ENCODE measurements at places on chromosomes 7 and 10.
A peak's percentile ranks its signal among the peaks of the same experiment; 100 is the strongest.

DNA sequence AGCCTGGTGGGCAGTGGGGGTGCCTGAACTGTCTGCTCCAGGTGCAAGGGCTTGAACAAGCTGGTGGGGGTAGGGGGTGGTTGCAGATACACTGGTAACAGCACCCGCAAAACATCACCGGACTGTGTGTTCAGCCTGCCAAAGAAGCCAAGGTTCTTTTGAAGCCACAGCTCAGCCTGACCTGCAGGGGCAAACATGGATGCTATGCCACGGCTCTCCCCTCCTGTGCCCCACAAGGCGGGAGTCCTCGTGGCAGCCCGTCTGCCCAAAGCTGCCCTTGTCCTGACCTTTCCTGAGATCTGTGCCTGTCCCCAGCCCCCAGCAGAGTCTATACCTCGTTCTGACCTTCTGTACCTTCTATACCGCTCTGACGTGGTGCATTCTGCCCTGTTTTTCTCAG is 285.7 kb downstream of the GLRX3 start:
- DNase-seq = no peak

DNA sequence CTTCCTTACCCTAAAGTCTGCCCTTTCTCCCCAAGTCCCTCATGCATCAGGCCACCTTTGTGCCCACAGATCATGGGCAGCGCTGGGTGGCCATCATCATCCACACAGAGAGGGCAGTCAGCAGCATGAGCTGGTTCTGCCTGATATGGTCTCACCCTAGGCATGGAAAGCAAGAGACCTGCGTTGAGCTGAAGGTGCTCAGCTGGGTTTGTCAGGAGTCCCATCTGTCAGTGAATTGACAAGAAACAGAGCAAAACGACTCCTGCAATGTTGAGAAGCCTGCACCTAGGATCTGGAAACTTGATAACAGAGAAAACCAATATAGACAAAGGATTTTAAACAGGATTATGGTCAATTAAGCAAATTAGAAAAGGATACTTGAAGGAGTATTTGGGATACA is 242.7 kb upstream of the PRSS1 start:
- no peak for DNase-seq

DNA sequence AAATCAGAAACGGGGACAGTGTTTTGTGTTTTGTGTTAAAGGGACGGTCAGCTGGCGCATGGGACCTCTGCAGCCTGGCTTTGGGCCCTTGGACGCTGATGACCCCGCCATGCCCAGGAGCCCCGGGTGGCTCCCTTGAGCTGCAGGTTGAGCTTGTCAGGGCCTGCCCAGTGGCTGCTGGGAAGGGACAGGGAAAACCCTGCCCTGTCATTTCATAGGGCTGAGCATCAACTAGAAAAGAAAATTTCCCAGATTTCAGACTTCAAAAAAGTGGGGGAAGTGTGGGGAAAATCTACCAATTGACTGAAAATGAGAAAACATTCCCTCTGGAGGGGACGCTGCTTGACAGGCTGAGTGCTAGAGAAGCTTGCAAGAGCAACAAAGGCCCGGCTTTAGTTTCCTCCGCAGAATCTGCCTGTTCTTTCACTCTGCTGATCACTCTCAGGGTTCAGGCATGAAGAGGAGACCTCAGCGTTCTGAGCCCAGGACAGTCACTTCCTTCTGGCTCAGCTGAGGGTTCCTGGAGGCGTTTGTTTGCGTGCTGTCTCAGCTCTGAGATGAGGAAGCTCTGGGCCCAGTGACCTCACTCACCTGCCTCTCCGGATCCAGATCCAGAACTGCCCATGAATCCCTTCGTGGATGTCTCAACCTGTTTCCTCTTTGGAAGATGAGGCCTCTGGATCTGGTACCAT is 18.6 kb upstream of the DNAJB6 start:
- DNase-seq = no peak

GRCh38 chr7:140596519-140597427 is 43.8 kb downstream of the DENND2A start:
- no peak for DNase-seq

GRCh38 chr10:97764519-97764931 is 7.3 kb downstream of the SFRP5 start:
- DNase-seq = no peak

DNA sequence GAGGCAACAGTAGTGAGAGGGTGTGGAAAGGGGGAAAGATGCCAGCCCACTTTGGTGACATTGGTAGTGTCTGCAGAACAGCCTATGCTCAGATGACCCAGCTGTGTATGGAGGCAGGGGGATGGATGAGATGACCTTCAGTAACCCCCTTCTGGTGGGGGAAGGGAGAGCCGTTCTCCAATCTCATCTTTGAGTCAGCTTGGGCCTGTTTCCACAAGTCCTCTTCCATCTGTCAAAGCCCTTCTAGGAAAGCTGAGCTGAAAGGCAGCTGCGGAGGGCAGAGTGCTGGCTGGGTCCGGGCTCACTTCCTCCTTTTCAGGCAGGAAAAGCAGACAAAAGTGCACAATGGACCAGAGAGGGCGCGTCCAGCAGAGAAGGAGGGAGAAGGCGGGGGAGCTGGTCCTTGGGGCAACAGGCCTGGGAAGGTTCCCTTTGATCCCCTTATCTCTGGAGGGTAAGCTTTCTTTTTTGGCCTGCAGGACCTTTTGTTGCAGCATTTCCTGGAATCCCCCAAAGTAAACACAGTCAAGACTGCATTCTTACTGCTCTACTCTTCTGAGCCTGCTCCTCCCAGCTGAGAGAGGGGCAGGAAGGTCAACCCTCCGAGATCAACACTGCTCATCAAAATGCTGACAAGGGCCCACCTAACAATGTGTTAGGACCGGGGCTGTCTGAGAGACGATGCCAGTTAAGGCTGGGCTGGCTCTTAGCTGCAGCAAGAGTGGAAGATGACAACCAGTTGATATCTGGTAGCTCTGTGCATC is 1.2 kb upstream of the LRMDA start:
- DNase-seq = no peak

- no peak for DNase-seq
These were observed 18.0 kb downstream of the NEBL start for GRCh38 chr10:20879136-20879535.

GRCh38 chr10:76086761-76087639 is 655.6 kb downstream of the LRMDA start:
- DNase-seq = no peak

- no peak for DNase-seq
These were observed 737.5 kb downstream of the PCDH15 start for GRCh38 chr10:54063514-54063913.

- no peak for DNase-seq
These were observed 81.7 kb downstream of the NKX6-2 start for GRCh38 chr10:132704008-132704814.

DNA sequence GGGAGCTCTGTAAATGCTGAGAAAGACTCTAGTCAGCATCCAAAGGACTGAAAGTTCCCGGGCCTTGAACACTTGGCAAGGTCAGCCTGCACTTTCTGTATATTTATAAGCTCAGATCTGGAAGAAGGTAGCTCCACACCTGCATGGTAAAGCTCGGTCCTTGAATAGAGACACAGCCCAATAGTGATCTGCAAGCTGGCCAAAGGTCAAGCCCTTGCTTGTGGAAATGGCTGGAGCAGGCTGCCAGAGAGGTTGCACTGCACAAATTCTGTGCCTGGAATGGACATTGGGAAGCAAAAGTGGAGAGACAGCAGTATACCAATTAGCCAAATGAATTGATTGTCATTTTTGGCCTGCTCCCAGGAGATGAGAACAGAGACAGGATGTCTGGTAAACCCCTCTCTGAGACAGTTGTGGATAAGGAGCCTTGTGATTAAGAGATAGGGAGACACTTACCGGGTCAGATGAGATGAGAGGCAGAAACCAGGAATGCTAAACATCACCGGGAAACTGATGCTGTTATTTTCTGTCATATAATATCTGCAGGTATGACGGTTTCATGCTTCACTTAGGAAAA is 8.0 kb upstream of the FRA10AC1 start:
- DNase-seq = no peak

DNA sequence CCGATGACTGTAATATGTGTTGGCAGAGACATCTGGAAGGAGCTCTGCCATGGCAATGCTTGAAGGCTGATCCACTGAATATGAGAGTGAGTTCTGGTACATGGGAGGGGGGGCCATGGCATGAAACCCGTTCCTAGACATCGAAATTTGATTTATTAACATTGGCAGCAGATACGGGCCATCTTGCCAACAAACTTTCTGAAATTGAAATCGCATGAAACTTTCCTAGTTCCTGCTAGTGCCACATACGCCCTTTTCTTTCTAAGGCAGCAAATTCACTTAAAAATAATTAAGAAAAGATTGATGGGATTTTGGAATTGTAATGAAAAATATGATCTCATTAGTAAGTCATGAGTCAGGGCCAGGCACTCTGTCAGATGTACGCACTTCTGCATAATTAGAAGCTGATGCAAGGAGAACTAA is 91.8 kb upstream of the KMT2C start:
- DNase-seq = no peak

- no peak for DNase-seq
These were observed 115.8 kb upstream of the TMEM168 start for GRCh38 chr7:112905950-112906349.

DNA sequence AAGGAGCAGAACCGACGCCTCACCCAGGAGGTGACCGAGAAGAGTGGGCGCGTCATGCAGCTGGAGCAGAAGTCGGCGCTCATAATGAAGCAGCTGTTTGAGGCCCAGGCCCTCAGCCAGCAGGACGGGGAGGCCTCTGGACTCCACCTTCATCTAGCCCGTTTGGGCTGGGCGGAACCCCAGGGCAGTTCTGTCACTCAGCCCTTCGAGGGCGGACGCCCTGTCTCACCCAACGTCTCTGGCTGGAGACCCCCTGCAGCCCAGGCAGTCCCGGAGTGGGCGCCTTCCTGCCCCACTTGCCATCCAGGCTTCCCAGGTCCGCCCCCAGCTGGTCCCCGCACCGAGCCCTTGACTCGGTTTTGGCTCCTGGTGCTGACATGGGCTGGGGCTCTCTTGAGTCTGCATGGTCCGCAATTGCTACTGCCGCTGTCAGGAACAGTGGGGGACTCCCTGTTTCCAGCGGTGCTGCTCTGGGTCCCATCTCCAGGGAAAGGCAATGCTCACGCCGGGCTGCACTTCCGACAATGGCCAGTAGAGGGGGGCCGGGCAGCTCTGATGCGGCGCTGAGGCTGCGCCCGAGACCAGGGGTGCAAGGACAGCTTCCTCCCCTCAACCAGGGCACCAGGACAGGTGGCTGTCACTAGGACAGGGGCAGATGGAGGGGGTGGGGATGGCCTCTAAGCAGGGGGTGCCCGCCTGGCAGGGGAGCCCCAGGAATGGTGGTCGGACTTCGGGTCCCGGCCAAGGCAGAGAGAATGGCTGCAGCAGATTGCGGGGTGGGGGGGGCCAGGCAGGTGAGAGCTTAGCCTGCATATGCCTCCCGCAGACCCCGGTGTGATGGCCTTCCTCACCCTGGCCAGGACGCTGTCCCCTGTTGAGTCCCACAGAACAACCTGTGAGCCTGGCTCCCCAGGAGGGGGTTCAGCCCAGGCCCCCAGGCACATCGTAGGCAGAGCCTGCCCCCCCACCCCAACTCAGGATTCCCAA is 71.2 kb upstream of the KCTD7 start:
- DNase-seq = peak; percentile 17

DNA sequence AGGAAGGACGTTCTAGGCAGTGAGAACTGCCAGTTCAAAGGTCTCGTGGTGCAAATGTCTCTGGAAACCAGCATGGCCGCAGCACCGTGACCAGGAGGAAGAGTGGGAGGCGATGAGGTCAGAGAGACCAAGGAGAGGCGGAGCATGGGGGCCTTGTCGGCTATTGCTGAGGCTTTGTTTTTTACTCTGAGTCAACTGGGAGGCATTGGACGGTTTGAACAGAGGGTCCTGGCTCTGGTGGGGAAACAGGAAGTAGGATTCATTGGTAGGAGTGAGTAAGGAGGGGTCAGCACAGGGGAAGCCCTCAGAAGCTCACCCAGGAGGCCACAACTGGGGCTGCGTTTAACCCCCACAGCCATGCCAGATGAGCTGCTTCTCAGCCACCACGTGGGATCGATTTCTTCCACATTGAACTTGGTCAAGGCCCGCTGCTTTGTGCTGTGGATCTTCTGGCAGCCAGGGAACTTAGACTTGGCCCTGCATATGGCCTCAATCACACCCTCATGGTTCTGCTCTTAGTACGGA is 22.2 kb upstream of the SH2B2 start:
- no peak for DNase-seq

- no peak for DNase-seq
These were observed 759.9 kb downstream of the LRMDA start for GRCh38 chr10:76191336-76191735.

DNA sequence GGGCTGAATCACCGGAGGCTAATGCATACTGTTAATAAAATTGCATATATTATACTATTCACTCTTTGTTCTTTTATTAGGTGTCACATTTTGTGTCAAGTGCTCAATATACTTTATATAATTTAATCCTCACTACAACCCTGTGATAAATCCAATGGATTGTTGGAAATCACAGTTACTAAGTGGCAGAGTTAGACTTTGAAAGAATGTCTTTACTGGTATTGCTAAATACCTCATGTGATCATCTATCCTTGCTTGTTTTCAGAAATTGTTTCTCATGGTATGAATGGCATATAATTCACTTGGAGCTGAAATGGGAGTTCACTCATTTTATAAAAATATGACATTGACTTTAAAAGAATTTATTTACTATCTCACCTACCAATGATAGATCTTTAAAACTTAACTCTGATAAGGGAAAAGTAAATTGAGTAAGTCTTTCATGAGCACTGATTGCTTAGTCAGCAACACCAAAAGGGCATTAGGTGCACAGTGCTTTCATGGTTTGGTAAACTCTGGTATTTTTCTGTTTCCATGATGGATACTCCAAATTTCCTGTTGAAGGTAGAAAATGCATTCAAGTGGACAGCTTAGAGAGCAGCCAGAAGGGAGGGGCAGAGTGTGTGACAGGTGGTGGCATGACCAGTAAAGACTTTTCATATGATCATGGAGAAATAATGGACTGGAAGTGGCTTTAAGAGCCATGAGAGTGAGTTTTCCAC is 22.6 kb downstream of the ENKUR start:
- no peak for DNase-seq

GRCh38 chr10:85900061-85900460 is 466.5 kb downstream of the GRID1 start:
- DNase-seq = no peak
